ENCODE measurements at places on chromosomes 12 and 14. TPM values are rescaled to one million over a fixed set of nuclear protein-coding genes. Genes with fewer than 3 reads are reported as not detected.

KRT3 gene
- total RNA-seq = not detected

EIF2S3B gene
- not detected for total RNA-seq

B3GNT4 gene
- not detected for total RNA-seq

ADCY4 gene
- total RNA-seq = 10.8 TPM

ZFYVE21 gene
- total RNA-seq = 175 TPM

C12orf54 gene
- total RNA-seq = not detected

LTBP2 gene
- total RNA-seq = 15.3 TPM

NID2 gene
- 8.3 TPM for total RNA-seq

KIF5A gene
- total RNA-seq = 1.5 TPM

PTGDR gene
- total RNA-seq = 30.1 TPM

- DNase-seq = peak; percentile 55
Measured at GRCh38 chr12:120668868-120669840, 17.8 kb upstream of the MLEC start.

DNA sequence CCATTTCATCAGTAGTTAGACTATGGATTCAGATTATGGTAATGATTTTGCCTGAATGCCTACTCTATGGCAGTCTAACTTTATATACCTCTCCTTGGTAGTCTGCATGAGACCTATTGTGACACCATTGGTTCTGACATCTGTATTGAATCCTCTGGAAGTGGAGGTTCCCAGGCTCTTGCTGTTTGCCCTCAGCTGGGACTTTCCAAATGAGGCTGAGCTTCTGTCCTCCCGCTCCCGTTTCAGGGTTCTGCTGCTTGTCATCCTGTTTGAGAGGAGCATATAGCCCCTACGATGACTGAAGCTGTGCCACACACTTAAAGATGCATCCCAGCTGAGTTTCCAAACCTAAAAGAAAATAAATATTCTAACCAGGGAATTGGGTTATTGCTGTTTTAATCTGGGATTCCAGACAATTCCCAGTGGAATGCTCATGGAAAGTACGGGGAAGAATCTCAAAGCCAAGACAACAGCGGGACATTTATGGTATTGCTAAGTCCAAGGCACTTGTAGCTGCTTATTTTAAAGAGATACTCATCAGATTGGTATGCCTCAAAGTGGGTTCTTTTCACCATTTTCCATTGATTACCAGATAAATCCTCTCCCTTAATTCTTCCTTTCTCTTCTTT, 105.9 kb downstream of the ETV6 start:
- DNase-seq = no peak

- DNase-seq = no peak
Measured at GRCh38 chr14:89277203-89277602, 139.8 kb downstream of the FOXN3 start.

DNA sequence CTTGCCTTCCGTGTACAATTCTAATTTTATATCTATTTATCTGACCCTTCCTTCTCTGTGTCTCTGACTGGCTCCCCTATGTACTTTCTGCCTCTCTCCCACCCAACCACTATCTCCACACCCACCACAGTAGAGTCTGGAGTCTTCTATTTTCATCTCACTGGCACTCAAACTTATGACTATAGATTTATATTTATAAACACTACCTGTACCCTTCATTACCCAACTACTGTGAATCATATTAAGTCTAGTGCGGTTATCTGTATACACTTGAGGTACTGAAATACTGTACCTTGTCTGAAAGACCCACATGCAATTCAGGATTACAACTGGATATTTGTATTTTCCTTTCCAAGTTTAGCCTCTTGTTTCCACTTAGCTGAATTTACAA, 36.1 kb downstream of the ATP2B1 start:
- DNase-seq = no peak

GRCh38 chr12:112833267-112833666, 41.7 kb downstream of the RPH3A start:
- no peak for DNase-seq

DNA sequence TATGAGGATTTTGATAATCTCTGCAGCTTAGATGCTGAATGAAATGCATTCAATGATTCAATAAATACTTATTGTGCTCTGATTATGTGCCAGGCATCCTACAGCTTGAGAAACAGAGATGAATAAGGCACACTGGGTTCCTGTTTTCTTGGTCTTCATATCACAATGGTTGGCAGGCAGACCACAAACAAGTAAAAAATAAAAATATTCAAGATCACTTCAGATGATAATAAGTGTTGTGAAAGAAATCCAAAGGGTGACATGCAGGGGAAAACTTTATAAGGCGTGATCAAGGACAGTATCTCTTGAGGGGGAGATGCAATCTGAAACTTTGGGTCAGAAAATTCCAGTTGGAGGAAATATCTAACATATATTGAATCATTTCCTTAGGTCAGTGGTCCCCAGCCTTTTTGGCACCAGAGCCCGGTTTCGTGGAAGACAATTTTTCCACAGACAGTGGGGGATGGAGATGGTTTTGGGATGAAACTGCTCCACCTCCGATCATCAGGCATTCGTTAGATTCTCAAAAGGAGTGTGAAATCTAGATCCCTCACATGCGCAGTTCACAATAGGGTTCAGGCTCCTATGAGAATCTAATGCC, 73.7 kb upstream of the RAP1B start:
- no peak for DNase-seq

- DNase-seq = no peak
Measured at GRCh38 chr12:109671502-109671901, 42.1 kb upstream of the FAM222A start.

DNA sequence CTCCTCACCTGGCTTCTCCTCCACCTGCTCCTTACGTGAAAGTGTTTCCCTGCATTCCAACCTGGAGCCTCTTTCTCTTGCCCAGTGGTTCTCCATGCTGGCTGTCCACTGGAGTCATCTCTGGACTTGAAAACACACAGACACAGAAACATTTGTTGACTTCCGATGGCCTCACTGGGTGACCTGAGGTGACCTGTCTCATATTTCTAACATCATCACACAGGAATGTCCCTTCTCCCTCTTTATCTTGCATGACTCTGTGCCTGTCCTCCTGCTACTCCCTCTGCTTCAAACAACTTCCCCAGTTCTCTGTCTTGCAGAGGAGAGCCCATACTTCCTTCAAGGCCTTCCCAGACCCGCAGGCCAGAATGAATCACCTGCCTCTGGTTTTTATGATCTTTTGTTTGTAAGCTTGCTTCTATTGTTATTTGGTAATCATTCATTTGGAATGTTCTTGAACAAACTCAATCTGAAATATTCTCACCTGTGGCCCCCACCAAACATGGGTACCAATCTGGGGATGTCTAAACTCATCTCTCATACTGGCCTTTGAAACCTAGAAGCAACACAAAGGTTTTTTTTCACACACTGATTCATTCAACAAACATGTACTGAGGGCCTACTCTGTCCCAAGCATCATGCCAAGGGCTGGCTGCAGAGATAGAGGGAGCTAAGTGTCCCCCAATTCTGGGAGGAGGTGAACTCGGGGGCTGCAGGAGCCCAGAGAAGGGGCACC, 9.7 kb upstream of the RIN3 start:
- DNase-seq = no peak

- DNase-seq = no peak
Measured at GRCh38 chr14:50953502-50953901, 9.2 kb upstream of the PYGL start.

GRCh38 chr14:61661471-61662400, 33.6 kb upstream of the HIF1A start:
- no peak for DNase-seq

- peak; percentile 65 for DNase-seq
Measured at GRCh38 chr14:104820669-104821228, 19.8 kb downstream of the ZBTB42 start.

DNA sequence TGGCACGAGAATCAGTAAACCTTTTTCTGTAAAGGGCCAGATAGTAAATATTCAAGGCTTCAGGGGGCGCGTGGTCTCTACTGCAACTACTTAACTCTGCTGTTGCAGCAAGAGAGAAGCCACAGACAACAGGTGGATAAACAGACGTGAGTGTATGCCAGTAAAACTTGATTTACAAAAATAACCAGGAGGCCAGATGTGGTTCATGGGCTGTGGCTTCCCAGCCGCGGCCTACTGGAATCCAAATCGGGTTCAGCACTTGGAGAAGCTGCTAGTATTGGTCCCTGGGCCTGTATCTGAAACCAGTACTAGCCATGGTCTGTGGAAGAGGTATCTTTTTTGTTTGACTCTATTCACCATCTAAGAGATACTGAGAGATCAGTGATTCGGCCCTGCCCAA, 13.3 kb downstream of the PPP2R5C start:
- no peak for DNase-seq

DNA sequence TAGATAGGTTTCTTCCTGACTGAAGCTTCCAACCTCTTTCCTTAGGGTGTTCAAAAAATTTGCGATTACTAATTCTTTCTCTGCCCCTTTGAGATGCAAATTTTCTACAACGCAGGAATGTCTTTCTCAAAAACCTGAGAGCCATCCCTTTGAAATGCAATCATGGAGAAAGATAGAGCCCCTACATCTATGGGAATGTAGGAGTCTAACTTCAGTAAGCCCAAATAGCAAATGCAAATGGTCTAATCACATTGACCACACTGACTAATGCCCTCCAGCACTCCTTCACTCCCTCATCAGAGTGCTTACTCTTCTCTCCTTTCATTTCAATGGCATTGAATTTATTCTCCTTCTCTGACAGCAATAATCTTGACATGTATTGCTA, 107.1 kb downstream of the SLC6A15 start:
- DNase-seq = no peak

DNA sequence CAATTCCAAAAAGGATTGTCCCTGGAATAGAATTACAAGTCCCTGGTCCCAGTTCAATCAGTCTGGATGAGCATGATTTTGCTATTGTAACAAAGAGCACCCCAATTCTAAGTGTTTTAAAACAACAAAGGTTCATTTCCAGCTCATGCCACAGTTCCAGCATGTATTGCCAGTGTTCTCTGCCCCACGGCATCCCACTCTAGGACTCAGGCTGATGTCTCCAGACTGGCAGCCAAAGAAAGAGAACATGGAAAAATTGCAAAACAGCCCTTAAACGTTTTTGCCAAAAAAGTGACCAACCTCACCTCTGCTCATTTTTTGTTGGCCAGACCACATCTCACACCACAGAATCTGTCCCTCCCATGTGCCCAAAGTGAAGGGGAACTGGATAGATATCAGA, 116.0 kb upstream of the PLXNC1 start:
- DNase-seq = no peak

DNA sequence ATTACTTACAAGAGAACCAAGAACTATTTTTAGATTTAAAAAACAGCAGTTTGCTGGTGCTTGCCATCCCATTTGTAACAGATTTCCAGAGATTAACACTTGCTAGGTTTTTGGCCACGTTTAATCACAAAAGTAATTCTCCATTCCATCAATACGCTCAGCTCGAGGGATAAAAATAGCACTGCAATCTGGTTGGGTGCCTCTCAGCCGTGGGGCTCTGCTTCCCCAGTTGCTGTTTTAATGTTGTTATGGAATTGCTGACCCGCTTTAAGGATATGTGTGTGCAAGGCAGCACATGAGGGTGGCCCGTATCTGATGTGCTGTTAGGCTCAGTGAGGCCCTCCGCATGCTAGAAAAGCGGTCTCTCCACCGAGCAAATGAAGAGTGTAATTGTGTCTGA, 222.2 kb upstream of the TMEM260 start:
- no peak for DNase-seq

GRCh38 chr14:104228221-104228620, 89.8 kb downstream of the KIF26A start:
- DNase-seq = peak; percentile 5

DNA sequence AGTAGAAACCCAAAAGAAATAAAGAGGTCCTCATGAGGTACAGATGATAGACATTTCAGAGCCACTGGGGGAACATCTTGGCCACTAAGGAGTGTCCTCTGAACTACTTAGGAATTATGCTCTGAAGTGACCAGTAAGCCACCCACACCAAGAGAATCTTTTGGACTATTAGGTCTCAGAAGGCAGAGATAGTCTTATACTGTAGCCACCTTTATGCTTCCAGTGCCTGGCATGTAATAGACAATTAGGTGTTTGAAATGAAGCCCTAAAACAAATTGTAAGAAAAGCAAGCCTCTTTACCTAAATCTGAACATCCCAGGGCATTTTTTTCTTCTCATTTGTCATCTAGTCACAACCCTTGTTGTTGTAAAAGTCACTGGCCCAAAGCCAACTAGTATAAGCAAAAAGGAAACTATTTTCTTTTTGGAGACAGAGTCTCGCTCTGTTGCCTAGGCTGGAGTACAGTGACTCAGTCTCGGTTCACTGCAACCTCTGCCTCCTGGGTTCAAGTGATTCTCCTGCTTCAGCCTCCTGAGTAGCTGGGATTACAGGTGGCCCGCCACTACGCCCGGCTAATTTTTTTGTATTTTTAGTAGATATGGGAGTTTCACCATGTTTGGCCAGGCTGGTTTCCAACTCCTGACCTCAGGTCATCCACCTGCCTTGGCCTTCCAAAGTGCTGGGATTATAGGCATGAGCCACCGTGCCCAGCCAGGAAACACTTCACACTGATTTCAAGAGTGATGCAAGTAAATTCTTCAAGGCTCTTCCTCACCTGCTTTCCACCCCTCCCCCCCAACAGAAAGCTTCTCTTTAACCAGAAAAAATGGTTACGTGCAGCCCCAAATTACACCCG, 11.1 kb downstream of the PLEKHA5 start:
- no peak for DNase-seq

DNA sequence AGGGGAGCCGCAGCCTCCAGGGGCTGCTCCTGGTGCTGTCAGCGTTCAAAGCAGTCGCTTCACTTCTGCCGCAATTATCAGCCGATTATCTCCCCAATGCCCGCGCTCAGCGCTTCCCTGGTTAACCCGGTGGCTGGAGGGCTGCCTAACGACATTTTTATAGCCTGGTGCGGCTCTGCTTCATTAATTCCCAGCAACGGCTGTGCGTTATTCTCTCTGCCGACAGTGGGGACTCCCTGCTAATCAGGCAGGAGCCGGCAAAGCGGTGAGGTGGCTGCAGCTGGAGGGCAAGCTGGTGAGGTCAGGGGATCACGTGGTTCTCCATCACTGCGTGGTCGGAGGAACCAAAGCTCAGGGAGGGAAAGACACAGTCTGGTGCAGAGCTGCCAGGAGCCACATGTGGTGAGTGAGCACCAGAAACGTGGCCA, 62.9 kb downstream of the GLRX5 start:
- DNase-seq = no peak

GRCh38 chr12:92886131-92886530, 43.0 kb downstream of the EEA1 start:
- DNase-seq = no peak

DNA sequence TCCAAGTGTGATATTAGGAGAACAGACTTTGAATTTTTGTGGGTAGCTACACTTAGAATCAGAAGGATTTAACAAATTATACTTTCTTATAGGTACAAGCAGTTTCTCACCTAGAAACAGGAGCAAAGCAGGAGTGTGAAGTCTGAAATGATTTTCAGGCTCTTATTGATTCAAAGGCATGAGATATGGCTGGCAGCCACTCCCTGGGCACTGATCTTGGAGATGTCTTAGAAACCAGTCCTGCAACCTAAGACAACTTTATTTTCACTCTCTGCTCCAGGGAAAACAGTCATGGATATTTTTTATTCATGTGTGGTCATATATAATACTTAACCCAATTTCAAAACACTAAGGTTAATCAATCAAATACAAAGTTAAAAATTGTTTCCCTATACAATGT, 254.9 kb upstream of the TMEM132C start:
- DNase-seq = peak; percentile 40

- DNase-seq = no peak
Measured at GRCh38 chr12:6684609-6685008, 4.6 kb downstream of the ZNF384 start.

GRCh38 chr14:81454572-81455218, 54.6 kb upstream of the STON2 start:
- DNase-seq = peak; percentile 33

- DNase-seq = no peak
Measured at GRCh38 chr14:22271838-22272799, 316.9 kb downstream of the DAD1 start.
